ENCODE measurements at places on chromosomes 3 and 15.
A peak's percentile ranks its signal among the peaks of the same experiment; 100 is the strongest.

- no peak for DNase-seq
Measured at GRCh38 chr15:80586161-80586560, 108.9 kb upstream of the ABHD17C start.

GRCh38 chr15:48373821-48374451, 42.7 kb downstream of the DUT start:
- DNase-seq = peak; percentile 95

DNA sequence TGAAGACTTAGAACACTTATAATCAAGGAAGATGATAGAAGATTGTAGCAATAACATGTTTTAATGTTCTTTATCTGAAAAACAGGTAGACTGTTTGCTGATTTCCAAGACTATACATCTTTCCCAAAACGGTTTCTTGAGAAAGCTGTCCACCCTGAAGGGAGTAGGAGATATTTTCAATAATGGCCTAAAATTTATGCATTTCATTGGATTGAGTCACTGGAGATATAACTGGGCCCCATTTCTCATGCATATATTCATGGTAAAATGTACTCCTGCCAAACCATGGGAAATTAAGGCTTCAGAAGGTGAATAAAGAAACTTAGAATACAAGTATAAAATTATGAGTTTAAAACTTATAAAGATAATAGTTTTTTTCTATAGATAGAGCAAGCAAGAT, 143.9 kb downstream of the LSAMP start:
- no peak for DNase-seq

DNA sequence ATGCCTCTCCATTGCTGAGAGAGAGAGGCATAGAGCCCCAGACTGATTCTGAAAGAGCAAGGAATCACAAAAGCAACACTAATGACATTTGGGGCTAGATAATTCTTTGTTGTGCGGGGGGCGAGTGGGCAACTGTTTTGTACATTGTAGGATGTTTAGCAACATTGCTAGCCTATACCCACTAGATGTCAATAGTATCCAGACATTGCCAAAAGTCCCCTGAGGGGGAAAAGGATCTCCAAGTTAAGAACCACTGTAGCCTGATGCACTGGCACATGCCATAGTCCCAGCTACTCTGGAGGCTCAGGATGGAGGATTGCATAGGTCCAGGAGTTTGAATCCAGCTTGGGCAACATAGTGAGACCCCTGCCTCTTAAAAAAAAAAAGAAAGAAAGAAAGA, 22.8 kb upstream of the GOLM2 start:
- DNase-seq = no peak

DNA sequence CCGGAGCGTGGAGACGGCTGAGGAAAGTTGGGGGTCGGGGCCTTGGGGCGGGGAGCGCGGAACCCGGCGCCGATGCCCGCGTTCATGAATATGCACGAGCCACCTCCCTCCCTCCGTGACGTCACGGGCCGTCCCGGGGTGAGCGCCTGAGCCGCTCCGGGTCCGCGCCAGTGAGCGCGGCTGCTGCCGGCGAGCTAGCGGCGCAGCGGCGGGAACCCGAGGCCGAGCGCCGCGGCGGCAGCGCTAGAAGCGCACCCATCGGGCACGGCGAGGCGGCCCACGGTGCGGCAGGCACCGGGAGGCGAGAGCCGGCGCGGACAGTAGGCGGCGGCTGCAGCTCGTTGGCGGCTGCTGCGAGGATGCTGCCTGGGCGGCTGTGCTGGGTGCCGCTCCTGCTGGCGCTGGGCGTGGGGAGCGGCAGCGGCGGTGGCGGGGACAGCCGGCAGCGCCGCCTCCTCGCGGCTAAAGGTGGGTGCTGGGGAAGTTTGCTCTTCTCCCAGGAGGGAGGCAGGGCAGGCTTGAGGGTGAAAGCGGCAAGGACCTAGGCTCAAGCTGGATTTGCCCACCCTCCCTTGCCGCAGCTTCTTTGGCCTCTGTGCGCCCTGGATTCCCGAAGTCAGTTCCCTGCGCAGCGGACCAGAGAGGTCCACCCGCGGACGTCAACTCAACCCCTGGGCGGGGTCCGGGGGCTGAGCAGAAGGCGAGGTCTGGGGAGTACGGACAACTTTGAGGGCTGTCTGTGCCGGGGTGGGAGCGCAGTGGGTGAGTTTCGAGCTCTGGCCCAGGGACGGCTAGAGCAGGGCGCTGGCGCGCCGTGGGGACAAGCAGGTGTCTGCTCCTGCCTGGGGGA, at the start of gene CLSTN2:
Gene CLSTN2 (plus strand): TSS at position 170 of the 850 bp plus-strand sequence.
- DNase-seq = peak; percentile 66
